ENCODE measurements at places on chromosomes 1 and 21.

DNA sequence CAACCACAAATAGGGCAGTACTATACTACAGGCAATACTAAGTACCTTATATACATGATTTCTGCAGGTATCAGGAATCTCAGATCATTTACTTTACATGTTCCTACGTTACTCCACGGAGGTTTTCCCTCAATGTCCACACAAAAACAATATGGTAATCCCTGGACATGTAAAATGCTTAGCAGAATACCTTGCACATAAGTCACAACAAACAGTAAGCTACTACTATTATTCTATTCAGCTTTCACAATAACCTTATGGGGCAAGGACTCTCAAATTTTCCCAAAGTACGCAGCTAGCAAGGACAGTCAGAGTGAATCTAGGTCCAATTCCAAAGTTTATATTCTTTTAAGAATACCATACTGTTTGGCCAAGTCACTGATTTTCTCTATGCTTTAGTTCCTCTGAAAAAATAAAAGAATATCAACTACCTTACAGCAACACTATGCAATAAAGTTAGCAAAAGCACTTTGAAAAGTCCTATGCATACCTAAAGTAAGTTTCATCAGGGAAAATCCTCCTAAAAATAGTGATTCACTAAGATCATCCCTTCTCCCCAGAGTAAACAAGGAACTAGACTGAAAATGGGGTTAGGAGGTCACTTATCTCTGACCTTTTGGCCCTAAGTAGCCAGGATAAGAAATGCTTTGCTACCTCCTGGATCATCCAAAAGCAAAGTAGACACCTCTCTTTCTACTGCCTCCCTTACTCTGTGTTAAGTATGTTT, 67.4 kb downstream of the LUZP1 start:
- DNase-seq, result no peak

DNA sequence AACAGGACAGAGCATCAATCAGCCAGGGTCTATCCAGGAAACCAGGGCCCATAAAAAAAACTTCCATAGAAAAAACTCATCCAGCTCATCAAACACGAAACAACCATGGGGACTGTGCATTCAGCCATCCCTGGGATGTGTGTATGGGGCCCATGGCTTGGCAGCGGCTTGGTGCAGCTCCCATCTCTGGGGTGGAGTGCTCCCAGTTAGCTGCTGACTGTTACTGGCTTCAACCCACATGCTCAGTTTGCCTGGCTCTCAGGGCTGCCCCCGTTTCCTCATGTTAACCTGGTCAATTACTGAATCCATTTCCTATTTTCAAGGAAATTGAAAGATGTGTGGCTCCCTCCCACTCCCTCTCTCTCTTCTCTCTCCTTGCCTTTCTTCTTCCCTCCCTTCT, 37.3 kb upstream of the STUM start:
- DNase-seq, result no peak

GRCh38 chr1:8343044-8343443, 25.1 kb downstream of the SLC45A1 start:
- no peak for DNase-seq

GRCh38 chr1:212368073-212368484, 46.6 kb downstream of the PACC1 start:
- DNase-seq, result peak; percentile 8

- peak; percentile 89 for DNase-seq
Measured at GRCh38 chr1:161177112-161177935, at the start of gene B4GALT3. B4GALT3 (minus strand) TSS chr1:161177507; CDS start chr1:161176060, 1,447 bp downstream.

DNA sequence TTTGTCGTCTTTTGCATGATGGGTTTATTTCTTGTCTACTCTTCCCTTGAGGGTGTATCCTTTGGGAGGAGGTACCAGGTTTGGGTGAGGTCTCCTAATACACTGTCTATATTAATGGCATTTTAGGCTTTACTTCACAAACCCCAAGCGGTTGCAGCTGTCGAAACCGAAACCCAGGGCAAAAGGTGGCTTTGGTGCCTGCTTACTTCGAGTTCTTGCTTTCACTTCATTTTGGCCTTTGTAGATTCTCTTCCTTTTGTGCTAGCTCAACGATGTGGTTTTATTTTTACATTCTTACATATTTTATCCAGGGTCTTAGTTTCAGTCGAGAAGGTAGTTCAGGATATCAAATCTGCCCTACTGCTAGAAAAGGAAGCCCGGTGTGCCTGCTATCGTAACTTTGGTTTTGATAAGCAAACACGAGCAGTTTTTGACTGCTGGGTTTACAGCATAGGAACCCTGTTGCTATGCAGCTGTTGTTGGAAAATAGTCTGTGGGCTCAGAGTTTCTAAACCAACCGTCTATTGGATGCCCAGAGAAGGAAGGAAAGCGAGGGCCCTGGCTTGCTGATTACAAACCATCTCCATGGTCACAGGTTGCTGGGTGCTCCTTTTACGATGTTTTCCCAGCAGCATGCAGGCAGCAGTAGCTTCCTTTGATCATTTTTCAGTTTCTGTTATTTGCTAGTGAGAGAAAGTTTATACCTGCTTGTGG, 9.8 kb upstream of the TSPAN2 start:
- peak; percentile 37 for DNase-seq

- no peak for DNase-seq
Measured at GRCh38 chr1:230747127-230747730, at the start of gene CAPN9. CAPN9 (plus strand) TSS chr1:230747388; CDS start chr1:230747497, 109 bp downstream.
